Vagina (tissue), 2 donors: ENCODE measurements at places on chromosomes 2 and 18. TPM values are rescaled to one million over a fixed set of nuclear protein-coding genes. Genes with fewer than 3 reads are reported as not detected.

IHH gene
- not detected for total RNA-seq

SCN1A gene
- not detected for total RNA-seq

IKZF2 gene
- 29.2 TPM for total RNA-seq

DNA sequence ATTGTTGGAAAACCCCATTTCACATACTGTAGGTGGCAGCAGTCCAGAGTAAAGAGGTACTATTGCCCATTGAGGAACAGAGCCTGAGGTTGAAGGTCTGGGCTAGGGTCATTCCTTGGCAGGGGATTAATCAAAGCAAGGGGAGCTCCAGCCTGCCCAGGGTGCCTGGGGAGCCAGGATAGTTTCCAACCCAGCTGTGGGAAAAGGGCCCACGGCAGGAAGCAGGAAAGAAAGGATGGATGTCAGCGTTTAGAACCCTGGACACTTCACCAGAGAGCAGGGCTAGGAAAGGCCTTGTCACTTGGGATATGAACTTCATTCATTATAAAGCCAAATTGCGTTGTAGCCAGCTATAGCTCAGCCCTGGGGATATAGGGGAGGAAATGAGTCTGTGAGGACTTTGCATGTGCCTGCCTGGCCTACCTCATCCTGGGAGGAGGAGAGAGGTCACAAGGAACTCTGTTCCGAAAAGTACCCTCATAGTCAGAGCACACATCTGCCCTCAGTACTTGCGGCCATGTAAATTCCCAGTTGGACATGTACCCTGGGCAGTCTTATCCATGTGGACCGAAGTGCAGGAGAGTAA, 140.2 kb upstream of the COPS8 start:
- DNase-seq: no peak

- DNase-seq: peak; percentile 95
These were observed 3.5 kb downstream of the ATP6V1B1 start for GRCh38 chr2:70939001-70939838.

DNA sequence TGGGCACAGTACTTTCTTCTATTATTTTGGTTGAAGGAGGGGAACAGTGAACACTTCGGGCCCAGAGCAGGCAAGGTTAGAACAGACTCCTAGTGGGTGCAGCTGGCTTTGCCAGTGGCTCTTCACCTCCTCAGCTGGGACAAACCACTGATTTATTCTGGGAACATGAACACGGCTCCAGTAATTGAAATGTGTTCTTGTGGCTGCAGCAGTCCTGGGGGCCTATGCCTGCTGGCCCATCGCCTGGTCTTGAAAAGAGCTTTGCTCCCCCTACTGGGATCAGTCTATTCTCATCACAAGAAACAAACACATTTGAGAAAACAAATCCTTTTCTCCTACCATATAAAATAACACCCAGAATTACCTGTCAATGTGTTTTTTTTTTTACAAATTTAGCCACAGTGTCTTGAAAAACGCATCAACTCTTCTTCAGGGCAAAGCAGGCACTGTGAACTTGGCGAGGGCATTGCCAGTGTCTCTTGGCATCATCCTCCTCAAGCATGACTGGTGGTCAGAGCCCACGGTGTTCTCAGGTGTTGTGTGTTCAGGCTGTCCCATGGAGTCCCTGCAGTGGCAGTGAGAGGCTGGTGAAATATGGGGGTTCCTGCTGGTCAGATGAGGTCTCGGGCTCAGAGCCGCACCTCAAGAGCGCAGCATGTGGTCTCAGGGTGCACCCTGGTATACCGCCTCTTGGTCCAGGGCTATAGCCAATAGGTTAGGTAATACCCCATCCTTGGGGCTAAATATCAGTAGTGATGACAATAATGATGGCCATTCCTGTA, 51.3 kb downstream of the RNF144A start:
- DNase-seq: peak; percentile 83
